Activated gamma-delta T cell treated with Interleukin-2 at 50 U/mL for 16 hours (primary cell): ENCODE measurements at places on chromosomes 4 and X.

DNA sequence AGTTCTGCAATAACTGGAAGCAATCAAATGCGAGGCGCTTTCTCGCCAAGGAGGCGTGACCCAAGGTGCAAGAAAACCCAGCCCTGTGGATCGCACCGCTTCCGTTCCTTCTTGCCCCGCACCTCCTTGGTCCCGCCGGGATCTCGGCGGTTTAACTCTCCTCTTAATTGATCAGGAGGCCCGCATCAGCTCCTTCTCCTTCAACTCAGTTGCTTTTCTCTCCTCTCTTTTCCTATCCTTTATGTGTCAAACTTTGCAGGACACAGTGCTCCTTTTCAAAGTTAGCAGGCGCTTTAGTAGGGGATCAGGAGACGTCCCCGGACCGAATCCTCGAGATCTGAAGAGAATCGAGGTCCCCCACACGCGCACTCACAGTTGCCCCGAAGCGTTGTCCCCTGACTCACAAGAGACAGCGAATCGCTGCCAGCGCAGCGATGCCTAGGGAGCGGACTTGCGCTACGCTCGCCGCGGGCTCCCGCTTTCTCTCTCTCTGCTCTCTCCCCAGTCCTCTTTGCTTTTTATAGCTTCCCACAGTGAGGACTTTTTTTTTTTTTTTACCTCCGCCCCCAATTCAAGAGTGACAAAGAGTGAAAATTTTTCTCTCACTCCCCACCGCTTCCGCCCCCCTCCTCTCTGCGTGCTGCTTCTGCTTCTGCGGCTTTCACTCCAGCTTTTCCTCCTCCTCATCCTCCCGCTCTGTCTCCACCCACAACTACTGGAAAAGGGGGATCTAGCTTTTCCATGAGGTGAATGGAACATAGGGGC is at the start of gene DKK2:
Gene DKK2 (minus strand): TSS at position 495 of the 765 bp plus-strand sequence. CDS start 722 bp downstream, outside the sequence.
- no peak for DNase-seq

DNA sequence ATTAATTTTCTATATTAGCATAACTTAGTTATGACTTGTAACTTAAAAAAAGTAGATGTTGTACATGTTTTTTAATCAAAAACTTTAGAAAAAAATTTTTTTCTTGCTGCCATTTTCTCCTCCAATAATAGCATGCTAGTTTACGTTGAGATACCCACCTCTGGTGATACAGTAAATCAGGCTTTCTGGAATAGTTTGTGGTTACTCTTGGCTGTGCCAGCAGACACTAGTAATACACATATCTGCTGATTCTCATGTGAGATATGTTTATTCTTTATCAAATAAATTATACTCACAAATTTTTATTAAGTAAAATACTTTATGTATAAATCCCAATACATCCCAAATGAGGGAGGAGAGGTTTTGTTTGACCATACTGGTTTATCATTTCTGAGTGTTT is 117.3 kb downstream of the KLHL8 start:
- no peak for DNase-seq

DNA sequence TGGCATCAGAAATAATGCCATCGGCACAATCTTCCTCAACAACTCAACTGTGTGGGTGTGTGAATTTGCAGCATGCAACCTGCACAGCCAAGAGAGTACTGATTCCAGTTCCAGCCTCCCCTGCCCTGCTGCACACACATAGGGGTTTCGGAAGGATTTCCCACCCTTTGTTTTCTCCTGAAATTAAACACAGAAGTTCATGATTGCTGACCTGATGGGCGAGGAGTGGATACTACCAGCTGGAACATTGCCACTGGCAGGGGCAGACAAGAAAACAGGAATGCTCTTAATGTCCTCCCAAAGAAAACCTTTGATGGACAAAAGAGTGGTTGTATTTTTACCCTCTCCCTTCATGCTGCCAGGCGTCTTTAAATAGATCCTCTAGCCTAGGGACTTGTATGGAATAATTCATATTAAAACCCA is 4.8 kb downstream of the NDP start:
- no peak for DNase-seq

- DNase-seq, result no peak
These were observed 742.2 kb upstream of the ATOH1 start for GRCh38 chr4:93086356-93086755.

- no peak for DNase-seq
These were observed 252.3 kb downstream of the ARHGAP10 start for GRCh38 chr4:147984065-147984777.

GRCh38 chr4:25578432-25578831 is 77.2 kb upstream of the SLC34A2 start:
- DNase-seq, result no peak

DNA sequence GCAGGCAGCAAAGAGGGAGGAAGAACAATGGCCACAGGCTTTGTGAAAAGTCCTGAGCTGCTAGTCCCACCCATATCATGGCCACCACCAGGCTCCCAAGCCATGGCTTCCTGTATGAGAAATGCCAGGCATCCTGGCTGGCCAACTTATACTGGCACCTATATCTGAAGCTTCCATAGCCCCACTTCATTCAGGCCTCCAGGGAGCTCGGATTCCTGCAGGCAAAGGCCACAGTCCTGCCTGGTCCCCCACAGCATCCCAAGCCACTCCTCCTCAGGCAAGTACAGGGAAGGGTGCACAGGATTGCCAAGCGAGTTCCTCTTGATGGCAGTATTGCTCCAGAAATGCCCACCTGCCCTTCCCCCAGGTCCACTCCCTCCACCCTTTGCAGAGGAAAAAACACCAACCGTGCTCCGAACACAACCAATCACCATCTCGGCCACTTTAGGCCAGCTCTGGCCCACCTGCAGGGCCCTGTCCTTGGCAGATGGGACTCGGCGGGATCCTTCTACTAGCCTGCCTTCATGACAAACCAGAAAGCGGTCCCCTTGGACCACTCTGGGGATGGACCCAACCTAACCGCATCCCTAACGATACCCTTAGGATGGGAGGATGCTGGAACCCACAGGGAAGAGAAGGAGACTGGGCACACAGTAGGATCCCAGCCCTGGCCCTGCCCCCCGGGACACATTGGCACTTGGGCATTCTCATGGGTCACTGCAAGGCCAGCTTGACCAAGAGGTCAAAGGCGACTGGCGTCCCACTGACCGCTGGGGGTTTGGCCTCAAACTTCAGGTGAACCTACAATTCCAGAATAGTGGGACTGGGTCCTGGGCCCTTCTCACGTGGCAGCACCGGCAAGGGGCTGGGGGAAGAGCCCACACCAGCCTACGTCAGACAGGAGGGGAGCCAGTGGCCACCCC is 220.4 kb upstream of the AGTR2 start:
- DNase-seq, result no peak

DNA sequence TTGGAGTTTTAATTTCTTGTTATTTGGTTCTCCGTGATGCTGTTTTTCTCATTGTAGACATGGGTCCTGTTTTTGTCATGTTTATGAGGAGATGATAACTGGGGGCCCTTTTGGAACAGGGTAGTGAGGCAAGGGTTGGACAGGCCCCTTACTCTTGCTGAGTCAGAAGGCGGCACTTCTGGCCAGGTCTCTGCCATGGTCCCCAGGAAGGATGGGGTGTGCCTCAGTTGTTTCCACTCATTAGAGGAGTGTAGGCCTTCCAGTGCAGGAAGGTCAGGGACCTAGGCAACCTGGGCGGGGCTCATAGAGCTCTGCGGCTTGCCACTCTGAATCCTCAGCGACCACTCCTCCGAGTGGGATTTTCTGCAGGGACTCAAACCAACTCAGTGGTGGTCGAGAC is 68.2 kb downstream of the NELFA start:
- DNase-seq, result no peak

- DNase-seq, result no peak
These were observed 120.5 kb upstream of the MAP9 start for GRCh38 chr4:155497306-155497705.

- DNase-seq, result no peak
These were observed 114.6 kb downstream of the PCDH18 start for GRCh38 chr4:137417676-137418075.

DNA sequence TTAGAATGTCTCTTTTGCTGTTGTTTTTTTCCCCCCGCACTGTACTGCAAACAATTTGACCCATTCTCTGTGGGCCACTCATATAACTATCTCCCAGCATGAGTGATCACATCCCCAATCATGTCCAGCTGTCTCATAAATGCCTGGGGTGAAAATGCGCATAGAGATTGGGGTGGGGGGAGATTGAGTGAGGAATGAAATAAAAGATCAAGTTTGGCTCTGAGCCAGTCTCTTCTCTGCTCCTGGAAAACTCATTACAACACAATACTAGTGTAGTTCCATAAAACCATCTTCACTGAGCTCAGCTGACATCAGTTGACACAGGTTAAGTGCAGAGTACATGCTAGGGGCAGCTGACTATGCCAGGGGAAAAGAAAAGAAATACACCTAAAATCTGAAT is 96.9 kb downstream of the EGF start:
- DNase-seq, result no peak

DNA sequence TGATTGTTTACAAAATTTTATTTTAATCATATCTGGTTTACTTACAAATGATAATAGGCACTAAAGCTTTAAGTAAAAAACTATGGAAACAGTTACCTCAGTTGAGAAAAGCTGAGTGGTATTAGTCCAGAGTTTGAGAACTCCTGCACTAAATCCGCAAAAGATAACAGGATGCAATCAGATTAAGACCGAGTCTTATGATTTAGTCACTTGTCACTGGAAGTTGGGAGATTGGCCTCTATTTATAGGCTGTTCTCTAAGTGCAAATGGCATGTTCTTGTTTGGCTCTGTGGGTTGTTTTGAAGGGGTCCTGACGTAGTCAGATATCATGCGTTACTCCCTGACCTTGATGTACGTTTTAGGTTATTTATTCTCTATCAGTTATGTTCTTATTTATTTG is 6.3 kb downstream of the GPAT3 start:
- DNase-seq, result no peak

DNA sequence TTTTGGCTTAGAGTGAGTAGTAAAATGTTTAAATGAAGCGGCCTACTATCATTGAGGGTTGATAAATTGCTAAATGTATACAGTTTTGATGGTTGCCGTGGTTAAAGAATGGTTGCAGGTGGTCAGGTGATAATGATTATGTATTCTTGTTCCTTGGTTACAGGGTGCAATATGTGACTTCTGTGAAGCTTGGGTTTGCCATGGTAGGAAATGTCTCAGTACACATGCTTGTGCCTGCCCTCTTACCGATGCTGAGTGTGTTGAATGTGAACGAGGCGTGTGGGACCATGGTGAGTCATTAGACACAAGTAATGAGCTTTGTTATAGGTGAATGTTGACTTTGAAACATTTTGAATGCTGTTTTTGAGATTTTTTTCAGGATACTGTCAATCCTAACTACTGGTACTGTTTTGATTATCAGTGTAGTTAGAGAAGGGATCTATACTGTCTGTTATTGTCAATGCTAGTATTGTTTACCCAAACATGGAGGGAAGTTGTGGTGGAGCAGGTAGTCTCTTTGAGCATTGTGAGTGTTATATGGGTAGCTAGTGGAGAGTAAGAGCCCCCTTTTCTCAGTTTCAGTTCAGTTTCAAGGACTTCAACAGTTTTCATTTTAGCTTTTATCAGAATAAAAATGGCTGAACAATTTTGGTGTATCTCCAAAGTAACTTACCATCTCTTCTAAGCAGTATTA is 8.9 kb downstream of the ZNF330 start:
- no peak for DNase-seq

- DNase-seq, result no peak
These were observed 15.6 kb upstream of the PDLIM3 start for GRCh38 chr4:185550933-185551332.

DNA sequence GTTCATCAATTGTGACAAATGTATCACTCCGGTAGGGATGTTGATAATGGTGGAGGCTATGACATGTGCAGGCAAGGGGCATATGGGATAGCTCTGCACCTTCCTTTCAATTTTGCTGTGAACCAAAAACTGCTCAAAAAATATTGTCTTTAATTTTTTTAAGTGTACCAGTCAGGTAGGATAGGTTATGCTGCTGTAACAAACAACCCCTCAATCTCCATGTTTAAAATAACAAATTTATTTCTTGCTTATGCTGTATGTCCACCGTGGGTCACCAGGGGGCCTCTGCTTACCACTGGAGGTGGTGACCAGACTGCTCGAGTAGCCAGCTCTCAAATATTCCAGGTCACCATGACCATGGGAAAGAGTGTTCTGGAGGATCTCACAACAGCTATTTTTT is 23.4 kb upstream of the MSX1 start:
- DNase-seq, result no peak

- no peak for DNase-seq
These were observed 41.5 kb upstream of the PTCHD1 start for GRCh38 chrX:23292988-23293651.

DNA sequence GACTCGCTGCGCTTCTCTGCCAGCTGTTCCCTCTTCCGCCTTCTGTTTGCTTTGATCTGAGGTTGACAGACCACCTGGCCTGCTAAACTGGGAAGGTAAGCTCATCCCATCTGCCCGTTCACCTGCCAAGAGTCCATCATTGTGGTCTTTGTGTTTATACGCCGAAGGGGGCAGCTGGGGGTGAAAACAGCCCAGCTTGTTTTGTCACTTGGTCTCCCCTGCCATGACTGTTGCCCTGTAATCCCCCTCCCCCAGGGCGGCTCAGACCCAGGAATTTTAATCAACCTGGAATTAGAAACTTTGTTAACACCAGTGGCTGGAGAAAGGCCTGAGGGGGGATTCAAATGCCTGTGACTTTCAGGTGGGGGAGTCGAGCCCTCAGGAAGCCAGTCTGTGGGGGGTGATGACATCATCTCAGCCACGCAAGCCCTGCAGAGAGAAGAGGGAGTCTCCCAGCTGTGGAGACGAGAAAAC is 333.3 kb downstream of the BCOR start:
- DNase-seq, result no peak

- no peak for DNase-seq
These were observed 20.2 kb downstream of the MMRN1 start for GRCh38 chr4:89914609-89915550.

DNA sequence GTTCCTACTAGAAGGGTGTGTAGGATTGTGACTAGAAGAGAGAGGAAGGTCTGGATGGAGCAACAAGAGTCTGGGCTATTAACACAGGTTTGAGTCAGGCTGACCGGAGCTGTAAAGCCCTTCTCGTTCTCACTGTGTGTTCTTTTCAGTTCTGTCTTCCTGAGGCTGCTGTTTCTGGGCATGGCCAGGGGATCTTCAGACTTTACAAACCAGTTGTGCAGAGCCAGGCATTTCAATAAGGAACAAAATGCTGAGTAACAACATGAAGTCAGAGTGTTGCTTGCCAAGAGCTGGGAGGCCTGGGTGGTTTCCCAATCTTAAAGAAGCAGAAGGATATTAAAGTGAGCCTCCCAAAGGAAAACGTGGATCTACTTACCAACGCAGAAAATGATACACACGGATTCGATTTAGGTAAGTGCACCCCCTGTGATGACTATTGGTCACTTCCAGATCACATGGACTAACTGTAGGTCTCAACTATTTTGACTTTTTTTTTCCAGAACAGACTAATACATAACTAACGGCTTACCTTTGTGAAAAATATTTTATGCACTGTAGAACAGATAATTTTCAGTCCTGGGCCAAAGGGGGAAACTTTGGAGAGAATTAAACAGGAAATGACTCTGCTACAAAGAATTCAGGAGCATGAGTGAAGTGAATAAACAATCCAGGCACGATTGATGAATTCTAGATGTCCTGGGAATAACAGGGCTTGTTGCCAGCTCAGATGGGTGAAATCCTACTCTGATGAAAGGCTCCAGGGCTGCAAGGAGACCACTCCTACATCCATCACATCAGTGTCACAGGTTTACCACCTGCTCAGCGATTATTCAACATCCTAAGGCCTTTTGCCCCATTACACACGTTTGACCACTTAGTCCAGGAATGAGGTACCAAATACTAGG is 94.5 kb downstream of the ANXA3 start:
- DNase-seq, result no peak

GRCh38 chr4:84031401-84031800 is 467.7 kb downstream of the NKX6-1 start:
- DNase-seq, result no peak

GRCh38 chrX:136525738-136526606 is 6.0 kb upstream of the VGLL1 start:
- no peak for DNase-seq

- no peak for DNase-seq
These were observed 62.2 kb downstream of the NSUN7 start for GRCh38 chr4:40811956-40812355.
